ENCODE measurements at places on chromosomes 11 and 22.

- DNase-seq: peak; percentile 28
These were observed 1.4 kb upstream of the NEFH start for GRCh38 chr22:29478326-29479276.

DNA sequence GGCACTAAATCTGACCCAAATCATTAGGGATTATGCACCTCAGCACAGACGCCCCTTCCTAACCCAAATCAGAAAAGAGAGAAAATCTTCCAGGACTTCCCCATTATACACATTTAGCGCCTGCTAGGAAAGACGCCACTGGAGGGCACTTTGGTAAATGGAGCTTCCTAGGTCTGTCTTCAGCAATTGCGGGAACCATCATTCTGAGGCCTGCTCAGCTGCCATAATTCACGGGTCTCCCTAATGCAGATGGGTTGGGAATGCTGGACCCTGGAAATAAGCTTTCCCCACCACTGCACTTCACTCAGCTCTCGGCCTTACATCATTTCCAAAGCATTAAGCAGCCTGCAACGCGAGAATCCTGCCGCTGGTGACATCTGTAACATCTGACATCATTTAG is 86.2 kb upstream of the OPCML start:
- DNase-seq: no peak

DNA sequence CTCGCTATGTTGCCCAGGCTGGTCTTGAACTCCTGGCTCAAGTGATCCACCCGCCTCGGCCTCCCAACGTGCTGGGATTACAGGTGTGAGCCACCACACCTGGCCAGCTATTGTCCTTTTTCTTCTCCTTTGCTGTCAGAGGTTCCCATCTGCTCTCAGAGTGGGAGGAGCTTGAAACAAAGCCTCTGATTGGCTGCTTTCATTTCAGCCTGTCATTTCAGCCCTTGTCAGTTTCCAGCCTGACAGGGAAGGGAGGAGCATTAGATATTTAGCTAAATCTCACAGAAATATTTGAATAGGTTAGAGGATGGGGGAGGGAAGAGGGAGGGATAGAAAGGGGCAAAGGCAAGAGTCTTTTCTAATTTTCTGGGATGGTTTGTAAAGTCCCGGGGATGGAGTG is 8.7 kb downstream of the SLC22A6 start:
- no peak for DNase-seq

GRCh38 chr22:20616451-20617043 is 109.1 kb downstream of the MED15 start:
- DNase-seq: no peak

- no peak for DNase-seq
These were observed 30.7 kb upstream of the CLDN5 start for GRCh38 chr22:19554834-19555404.

DNA sequence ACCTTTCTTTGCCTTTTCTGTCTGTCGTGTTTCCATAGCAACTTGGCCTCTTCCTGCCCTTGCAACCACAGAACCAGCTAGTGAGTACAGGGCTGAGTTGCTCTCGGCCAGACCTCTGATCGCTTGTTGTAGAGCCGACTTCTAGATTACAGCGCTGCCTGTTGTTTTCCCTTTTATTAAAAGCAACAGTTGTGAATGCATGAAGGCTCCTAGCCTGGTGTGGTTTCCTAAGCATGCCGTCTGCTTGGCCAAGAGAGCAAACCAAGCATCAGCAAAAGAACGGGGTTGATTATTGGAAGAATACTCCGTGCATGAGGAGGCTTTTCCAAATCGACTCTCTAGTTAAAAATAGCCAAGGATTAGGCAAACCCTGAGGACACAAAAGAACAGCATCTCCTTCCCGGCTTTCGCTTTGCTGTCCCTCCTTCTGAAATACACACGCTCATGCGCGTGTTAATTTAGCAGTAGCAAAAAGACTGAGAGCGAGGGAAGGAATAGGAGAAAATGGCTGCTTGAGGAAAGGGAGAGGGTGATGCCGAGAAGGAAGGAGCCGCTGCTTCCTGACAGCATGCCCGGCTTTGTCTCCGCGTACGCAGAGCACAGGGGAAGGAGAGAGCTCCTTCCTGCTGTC is 71.5 kb upstream of the TTC12 start:
- peak; percentile 35 for DNase-seq

DNA sequence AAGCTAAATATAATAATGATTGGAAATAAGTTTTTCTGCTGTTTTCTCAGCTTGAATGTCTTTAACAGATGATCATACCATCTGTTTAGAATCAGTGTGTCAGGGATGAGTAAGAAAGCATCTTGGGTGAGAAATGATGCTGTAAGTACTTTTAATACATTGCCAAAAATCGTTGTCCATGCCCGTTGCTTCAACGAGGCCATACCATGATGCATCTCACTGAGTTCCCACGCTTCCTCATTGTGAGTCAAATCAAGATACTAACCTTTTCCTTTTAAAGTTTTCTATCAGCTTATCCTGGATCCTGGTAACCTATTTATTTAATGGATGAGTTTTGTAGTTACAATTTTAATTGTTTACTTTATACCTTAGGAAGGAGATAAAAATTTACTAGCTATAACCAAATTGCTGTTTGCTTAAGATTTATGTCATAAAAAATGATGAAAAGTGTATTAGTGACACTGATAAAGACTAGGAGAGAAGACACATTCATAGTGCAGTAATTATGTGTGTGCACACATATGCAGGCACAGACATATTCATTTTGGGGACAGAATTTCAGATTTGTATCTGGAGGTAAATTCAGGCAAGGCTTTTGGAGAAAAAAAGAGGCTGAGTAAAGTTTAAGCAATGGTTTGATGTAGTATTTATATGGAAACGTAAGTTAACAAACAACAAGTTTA is 154.8 kb downstream of the UVRAG start:
- no peak for DNase-seq

DNA sequence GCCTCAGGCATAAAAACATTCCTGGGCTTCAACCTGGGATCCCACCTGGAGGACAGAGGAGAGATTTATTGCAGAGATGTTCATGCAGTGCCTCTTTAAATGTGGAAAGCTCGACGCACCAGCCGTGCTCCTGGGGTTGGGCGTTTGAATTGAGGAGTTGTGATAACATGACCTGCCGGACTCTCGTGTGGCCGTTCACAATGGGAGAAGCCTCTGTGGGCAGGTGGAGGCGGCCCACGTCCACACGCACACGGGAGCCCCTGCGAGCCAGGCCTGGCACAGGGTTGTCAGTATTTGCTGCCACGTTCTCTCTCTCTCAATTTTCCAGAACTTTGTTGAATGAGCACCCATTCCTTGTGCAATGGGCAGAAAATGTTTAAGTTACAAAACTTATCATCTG is 58.3 kb upstream of the PPARA start:
- no peak for DNase-seq

DNA sequence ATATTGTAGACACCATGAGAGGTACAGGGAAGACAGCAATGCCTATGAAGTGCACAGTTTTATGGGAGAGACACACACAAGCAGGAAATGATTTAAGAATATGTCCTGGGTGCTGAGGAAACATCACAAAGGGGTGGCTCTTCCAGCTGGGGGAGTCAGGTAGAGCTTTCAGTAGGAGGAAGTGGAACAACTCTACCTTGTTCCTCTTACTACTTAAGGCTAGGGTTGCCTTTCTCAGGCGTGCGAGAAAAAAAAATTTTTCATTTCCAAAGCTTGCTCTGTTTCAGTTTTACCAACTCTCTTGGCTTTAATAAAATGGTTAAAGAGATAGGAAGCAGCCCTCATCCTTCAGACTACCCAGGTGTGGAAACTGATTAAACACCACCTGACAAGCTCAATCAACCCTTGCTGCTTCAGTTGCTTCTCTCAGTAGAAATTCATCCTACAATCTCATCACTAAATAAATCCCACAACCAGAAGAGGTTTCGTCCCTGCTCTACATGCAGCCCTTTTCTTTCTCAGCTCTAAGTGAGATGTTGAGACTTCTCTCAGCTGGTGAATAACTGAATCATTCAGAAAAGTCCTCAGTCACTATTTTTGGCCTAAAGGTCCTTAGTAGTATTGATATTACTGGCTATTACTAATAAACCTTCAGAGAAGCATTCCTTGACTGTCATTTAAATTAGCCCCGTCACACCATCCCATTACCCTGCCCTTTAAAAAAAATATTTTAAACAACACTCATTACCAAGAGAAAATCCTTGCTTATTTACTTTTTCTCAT is 5.9 kb downstream of the ABTB2 start:
- no peak for DNase-seq

GRCh38 chr11:84036664-84037194 is 750.6 kb upstream of the CCDC90B start:
- no peak for DNase-seq
